H1 (cell line): ENCODE measurements at places on chromosomes 5 and 9. TPM values are rescaled to one million over a fixed set of nuclear protein-coding genes. Genes with fewer than 3 reads are reported as not detected.

Gene CARD9
- total RNA-seq, result 0.88 and 1.1 TPM in 2 replicates

Gene DPH7
- 44.6 and 45.7 TPM in 2 replicates for total RNA-seq

Gene SPINK1
- total RNA-seq, result 0.48 TPM in 1 of 2 replicates, not detected in the other

Gene KCNV2
- total RNA-seq, result not detected in 2 replicates

Gene DBH
- 0.29 TPM in 1 of 2 replicates, not detected in the other for total RNA-seq

Gene ZNF608
- 40.4 and 40.8 TPM in 2 replicates for total RNA-seq

Gene CHD1
- total RNA-seq, result 50.8 and 53.0 TPM in 2 replicates

Gene PCDH1
- total RNA-seq, result 101 and 106 TPM in 2 replicates

Gene FAM221B
- not detected in 2 replicates for total RNA-seq

Gene LHX6
- 1.2 and 1.9 TPM in 2 replicates for total RNA-seq

Gene F2RL2
- 0.07 and 0.10 TPM in 2 replicates for total RNA-seq

Gene SLC4A9
- 0.15 and 0.28 TPM in 2 replicates for total RNA-seq

Gene UNC5A
- total RNA-seq, result 4.0 and 4.1 TPM in 2 replicates

Gene RETREG1
- total RNA-seq, result 1.9 TPM in 2 replicates

Gene IFNK
- not detected in 2 replicates for total RNA-seq
